Activated CD4-positive, alpha-beta T cell treated with anti-CD3 and anti-CD28 coated beads, Interleukin-2, amount 50 U/mL, for 1 hour (primary cell): ENCODE measurements at places on chromosomes 2 and 18.

DNA sequence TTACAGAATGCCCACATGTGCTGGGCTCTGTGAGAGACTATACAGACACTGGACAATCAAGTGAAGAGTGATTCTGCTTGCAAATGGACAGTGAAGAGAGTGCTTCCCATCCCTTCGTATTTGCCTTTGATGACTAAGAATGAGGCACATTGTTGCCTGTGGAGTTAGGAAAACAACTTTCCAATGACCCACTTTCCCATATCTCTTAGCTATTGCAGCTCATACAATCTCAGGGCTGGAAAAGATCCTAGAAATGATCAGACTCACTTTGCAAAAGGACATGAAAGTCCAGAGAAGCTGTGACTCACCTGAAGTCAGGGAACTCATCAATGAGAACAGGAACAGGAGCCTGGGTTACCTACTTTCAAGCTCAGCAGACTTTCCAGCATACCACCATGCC is 440.5 kb upstream of the TCF4 start:
- DNase-seq = no peak

DNA sequence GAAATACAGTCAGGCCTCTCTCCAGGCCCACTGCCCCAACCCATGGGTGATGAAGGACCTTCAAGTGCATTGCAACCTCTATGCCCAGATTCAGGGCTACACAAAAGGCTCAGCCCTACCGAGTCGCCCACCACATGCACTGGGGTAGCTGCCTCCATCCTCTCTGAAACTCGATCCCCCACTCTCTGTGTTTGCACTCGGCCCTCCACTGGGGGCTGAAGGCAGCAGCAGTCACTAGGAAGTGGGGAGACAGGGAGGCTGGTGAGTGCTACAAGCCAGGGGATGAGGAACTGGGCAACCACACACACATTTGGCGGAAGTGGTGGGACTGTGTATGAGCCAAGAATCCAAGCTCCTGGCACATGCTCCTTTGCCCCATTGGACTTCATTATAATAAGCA is 94.6 kb downstream of the CERS6 start:
- DNase-seq = no peak

GRCh38 chr2:120854766-120855530 is 119.3 kb downstream of the GLI2 start:
- DNase-seq = no peak

DNA sequence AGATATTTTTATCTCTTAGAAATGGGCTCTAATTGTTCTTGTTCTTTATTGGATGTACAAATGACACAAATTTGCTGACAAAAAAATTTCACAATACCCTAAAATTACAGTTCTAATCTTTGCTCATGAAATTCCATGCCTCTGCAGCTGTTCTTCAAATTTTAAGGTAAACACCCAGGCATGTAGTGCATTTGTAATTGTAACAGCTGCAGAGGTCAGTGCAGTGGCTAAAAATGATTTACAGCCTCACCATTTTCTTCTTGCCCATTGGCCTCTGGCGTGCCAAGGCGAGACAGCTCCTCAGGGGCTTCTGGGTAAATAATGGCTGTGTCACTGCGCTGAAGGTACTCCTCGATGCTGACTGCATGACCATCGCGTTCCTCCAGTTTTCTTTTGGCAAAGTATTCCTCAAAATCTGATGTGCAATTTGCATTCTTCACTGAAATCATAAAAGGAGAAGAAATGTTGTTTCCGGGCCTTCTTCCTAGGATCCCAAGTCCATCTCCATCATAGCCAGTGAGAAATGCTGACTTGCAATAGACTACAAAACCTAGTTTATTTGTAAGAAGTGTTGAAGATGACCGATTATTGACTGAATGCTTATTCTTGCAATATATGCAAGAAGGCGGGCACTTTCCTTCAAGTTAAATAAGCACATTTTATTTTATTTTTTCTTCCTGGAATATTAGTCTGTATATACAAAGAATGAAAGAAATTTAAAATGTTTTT is 115.2 kb downstream of the ZEB2 start:
- no peak for DNase-seq

- no peak for DNase-seq
Observed at GRCh38 chr2:231720987-231721966, 13.0 kb downstream of the PTMA start.

DNA sequence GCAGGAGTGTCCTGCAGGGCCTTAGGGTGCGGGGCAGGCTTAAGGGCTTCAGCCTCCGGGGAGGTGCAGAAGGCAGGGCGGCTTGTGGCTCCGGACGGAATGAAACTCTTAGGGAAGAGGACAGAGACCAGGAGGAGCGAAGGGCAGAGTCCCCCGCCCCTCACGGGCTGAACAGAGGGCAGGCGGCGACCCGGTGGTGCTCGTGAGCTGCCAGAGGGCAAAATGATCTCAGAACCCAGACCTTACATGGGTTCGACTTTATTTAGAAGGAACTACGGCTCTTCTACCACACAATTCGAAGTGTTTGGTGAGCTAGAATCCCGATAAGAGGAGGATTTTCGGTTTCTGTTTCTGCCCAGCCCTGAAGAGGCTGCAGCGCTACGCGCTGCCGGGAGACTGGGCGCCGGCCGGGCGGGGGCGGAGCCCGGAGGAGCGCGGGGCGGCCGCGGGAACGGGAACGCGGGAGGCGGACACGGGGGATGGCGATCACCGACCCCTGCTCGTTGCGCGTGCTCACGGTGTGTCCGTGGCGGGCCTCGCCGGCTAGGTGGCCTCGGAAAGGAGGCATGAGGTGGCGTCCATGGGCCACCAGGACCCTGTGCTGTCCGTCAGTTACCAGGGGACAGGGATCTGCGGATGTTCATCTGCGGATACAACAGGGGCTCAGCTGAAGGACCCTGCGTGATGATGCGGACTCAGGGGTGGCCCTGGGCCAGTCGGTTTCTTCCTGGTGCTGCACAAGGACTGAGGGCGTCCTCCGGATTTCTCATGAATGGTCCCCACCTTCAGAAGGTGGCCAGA is 4.2 kb upstream of the SP100 start:
- peak; percentile 44 for DNase-seq

GRCh38 chr2:191869178-191869577 is 22.3 kb upstream of the CAVIN2 start:
- no peak for DNase-seq

DNA sequence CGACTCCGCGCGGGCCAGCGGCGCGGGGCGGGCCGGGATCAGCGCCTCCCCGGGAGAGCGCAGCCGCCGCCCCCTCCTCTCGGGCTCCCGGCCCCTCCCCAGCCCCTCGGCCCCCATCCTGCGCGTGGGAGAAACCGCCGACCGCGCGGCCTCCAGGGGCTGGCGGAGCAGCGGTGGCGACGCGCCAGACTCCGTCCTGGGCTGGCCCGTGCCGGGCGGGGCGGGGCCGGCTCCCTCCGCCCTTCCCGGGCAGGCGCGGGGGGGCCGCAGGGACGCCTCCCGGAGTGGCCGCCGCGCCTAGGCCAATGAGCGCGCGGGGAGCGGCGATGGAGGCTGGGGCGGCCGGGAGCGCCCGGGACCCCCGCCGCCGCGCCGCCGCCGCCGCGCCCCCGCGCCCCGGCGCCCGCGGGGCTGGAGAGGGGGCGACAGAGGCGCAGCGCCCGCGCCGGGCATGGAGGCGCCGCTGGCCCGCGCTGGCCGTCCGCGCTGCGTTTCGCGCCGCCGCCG is 49.1 kb downstream of the KCNIP3 start:
- DNase-seq = no peak

DNA sequence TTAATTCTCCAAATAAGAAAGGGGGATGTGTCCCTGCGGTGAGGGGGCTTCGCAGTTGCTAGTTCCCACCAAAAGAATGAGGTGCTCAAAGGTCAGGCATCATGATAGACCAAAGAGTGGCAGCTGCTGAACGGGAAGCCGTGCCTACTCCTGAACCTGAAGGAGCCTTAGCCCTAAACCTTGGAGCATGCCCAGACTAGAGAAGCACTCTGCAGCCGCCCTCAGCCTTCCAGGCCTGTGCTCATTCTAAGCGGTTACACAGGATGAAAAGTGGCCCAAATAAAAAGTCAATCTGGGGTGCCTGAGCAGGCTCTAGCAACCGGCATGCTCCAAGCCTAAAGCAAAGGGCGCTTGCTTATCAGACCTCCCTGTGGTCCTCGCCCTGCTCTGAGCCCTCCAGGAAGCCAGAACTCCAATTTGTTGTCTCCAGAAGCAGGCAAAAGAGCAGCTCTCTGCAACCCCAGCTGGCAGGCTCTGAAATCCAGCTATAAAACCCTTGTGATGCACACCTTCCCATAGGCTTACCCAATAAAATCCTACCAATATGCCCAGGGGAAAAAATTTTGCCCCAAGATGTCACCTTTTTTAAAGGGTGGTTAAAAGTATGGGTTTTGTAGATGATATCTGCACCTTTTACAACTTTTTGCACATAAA is 17.5 kb downstream of the UXS1 start:
- DNase-seq = no peak

DNA sequence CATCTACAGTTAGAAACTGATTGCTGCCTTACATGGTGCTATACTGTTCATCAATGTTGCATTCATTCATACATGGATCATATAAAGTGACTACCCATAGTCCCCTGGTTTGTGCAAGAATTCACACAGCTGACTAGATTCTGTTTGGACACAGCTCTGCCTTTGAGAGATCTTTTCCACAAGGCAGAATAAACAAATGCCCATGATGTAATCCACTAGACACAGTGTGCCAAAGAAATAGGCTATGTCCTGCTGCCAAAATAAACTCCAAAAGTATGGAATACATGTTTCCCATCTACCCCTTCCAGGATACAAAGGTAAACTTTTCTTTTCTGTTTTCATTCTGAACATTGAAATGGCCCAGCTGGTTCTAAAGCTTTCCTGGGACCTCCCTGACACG is 269.4 kb upstream of the CHAC2 start:
- no peak for DNase-seq

DNA sequence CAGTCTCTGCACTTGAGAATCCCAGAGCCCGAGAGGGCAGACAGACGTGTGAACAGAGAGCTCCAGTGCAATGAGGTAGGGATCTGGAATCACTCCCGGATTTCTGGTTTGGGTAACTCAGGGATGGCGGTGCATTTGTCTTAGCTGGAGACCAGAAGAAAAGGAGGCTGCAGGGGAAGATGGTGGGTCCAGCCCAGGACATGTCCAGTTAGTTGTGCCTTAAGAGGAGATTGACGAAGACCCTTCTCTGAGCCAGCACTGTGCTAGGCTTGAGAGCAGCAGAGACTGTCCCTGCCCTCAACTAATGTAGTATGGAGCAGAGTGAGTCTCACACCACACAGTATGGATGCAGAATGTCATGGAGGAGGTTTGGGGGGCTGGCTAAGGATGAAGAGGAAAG is 150.6 kb upstream of the COPS8 start:
- no peak for DNase-seq

DNA sequence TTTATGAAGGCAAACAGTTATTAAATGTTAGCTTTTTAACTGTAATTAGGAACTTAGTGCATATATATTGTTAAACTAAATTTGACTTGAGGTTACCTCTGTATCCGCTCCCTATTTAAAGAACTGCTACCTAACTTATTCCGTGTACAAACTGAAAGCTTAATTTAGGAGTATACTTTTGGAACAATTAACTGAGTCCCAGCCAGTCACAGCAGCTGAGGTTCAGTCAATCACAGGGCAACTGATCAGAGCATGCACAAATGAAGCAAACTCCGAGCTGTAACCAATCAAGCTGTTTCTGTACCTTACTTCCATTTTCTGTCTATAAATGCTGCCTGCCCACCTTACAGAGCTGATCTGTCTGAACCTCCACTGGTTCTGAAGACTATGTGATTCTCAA is 61.2 kb downstream of the RAB3GAP1 start:
- DNase-seq = no peak

DNA sequence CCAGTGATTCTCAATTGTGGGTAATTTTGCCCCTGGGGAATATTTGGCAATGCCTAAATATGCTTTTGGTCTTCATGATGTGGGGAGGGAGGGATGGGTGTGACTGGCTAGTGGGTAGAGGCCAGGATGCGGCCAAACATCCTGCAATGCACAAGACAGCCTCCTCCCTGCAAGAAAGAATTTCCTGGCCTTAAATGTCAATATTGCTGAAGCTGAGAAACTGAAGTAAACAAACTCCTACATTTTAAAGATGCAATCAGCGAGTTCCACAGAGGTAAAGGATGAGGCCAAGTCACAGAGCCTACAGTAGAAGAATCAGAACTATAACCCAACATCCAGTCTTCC is 272.9 kb upstream of the EPHA4 start:
- no peak for DNase-seq

DNA sequence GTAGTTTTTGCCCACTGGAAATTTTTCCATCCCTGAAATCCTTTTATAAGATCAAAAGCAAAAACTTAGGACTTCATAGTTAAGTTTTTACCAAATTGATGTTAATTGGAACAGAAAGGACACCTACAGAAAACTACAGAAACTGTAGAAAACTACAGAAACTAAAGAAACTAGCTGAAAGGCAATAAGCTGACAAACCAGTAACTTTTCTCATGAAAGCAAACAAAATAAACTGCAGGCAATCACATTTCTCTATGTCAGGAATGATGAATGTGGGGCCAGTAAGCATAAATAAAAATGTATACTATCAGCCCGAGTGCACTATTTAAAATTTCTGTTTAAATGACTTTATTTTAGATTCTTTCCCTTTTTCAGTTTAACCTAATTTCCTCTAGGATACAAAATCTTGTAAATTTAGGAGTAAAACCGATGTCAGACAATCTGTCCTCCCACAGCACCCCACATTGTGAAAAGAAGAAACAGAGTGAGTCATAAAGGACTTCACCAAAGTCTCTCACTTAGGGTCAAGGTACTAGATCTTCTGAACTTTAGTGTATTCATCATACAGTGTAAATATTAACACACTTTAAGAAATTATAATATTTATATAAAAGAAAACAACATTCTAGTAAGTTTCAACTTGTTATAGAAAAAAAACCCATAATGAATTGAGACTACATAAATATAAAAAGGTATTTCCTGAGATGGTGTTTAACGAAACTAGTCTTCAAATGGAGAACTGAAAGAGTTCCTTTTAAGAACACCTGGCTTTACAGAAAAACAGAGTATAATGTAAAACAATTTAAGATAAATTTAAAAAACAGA is 46.6 kb downstream of the USP40 start:
- no peak for DNase-seq

GRCh38 chr2:224440988-224441387 is 39.1 kb upstream of the FAM124B start:
- DNase-seq = no peak
